ENCODE measurements at places on chromosomes 2 and 18.

GRCh38 chr2:64311948-64312621 is 141.9 kb upstream of the LGALSL start:
- DNase-seq = no peak

DNA sequence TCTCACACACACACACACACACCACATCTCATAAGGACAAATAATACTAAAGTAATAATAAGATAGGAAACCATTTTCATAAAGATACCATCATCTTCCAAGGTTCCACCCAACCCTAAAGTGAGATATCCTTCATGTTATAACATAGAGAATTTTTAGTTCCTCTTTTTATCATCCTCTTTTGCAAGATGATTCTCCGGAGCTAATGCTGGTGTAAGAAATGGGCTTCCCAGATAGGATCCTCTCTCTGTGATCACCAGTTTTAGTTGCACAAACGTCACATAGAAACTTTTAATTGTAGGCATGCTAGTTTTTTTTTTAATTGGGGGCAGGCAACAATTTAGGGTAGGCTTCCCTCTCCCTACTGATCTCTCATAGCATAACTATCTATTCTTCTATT is 49.6 kb downstream of the ARHGAP25 start:
- no peak for DNase-seq

- no peak for DNase-seq
Observed at GRCh38 chr2:64998658-64999061, 9.5 kb downstream of the SLC1A4 start.

GRCh38 chr2:100812116-100812515 is 7.8 kb upstream of the NPAS2 start:
- DNase-seq = no peak

DNA sequence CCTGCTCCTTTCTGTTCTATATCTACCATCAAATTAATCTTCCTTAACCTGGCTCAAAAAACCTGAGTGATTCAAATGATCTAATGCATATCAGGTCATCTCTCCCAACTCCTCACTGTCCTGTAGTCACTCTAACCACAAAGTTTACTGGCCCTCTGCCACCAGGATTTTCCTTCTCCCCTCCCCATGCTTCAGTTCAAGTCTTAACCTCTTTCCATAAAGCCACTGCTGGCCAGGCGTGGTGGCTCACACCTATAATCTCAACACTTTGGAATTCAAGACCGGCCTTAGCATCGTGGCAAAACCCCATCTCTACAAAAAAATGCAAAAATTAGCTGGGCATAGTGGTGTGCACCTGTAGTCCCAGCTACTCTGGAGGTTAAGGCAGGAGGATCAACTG is 7.5 kb upstream of the SP3 start:
- no peak for DNase-seq

DNA sequence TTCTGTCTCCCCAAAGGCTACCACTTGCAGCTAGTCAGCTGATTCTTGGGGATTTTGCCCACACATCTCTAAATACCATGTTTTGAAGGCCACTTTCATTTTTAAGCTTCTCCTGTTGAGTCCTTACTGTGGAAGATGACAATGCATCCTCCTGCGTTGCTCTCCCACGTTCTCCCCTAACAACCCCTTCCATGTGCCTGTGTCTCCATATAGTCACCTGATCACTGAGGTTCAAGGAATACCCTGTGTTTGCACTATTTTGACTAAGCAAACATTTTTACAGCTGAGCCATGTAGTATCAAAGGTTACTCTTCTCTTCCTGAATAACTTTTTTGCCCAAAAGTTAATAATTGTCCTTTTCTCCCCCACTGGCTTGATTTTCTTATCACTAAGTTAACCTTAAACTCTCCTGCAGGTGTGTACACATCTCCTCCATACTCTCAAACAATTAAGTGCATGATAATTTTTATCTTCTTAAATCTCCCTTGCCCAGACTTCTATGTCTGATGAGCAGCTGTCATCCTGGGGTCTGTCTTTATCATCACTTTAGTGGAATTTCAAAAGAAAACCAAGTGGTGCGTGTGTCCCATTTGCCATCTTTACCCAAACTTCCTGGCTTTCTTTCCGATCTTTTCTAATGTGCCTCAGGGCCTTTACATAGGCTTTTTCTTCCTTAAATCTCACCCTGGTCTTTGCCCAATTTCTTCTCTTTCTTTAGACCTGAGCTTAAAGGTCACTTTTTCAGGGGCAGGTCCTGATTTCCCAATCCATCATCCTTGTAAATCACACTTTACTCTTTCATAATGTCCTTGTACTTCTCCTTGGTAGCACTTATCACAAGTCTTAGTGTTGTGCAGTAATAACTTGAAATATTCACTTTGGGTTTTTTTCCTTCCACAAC is 85.2 kb upstream of the SPATS2L start:
- no peak for DNase-seq

DNA sequence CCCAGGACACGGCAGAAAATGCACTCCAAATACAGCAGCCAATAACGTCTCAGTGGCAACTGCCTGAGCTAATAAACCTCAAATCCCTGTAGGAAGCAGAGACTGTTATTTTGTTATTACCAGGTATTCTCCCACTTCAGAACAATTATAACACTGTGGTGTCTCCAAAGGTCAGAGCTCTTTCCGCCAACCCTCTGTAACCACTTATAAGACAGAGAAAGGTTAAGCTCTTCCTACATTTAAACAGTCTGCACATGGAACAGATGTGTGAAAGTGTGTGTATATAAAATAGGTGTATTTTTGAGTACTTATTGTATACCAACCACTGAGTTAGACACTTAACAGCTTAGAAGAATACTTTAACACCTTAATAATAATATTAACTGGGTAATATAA is 64.1 kb downstream of the FBXO15 start:
- DNase-seq = no peak

DNA sequence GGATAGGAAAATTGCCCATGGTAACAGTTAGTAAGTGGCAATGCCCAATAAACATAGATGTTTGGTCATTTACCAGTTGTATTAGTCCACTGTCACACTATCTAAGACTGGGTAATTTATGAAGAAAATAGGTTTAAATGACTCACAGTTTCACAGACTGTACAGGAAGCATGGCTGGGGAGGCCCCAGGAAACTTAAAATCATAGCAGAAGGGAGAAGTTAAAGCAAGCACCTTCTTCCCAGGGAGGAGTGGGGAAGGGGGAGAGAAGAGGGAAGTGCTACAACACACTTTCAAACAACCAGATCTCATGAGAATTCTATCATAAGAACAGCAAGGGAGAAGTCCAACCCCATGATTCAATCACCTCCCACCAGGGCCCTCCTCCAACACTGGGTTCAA is 23.4 kb downstream of the NR4A2 start:
- DNase-seq = no peak

DNA sequence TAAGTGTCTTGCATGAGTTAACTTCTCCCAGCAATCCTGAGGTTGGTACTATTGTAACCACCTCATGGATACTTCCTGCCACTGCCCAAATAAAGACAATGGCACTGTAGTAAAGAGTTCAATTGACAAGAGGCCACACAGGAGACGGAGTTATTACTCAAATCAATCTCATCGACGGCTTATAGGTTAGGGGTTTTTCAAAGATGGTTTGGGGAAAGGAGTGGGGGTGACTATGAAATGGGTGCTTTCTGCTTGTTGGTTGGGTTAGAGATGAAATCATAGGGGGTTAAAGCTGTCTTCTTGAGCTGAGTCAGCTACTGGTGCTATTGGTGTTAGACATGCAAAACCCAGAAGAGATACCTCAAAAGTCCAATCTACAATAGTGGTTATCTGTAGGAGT is 1258.0 kb upstream of the ZEB2 start:
- DNase-seq = no peak

GRCh38 chr2:47771211-47771610 is 11.7 kb upstream of the MSH6 start:
- no peak for DNase-seq

DNA sequence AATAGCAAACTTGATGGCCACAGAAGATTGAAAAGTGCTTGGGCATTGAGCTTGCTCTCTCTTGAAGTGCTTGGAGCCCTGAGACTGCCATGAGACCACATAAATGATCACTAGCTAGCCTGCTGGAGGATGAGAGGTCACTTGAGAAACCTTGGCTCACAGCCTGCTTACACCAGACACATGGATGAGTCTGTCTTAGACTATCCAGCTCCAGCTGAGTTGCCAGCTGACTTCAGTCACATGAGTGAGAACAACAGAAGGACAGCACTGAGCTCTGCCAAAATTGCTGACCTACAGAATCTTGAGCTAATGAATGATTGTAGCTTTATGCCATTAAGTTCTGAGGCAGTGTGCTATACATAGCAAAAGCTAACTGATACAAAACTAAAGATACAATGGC is 18.1 kb downstream of the NABP1 start:
- DNase-seq = no peak
